ENCODE measurements at places on chromosomes 6 and 20.
A peak's percentile ranks its signal among the peaks of the same experiment; 100 is the strongest.

- no peak for DNase-seq
These were observed 58.2 kb downstream of the KIF16B start for GRCh38 chr20:16515046-16515445.

- no peak for DNase-seq
These were observed 89.4 kb downstream of the SLC16A10 start for GRCh38 chr6:111176760-111177099.

GRCh38 chr20:45322952-45323383 lies 14.9 kb upstream of the MATN4 start:
- peak; percentile 71 for DNase-seq

GRCh38 chr6:13303668-13304017 lies 24.7 kb downstream of the TBC1D7 start:
- peak; percentile 50 for DNase-seq

DNA sequence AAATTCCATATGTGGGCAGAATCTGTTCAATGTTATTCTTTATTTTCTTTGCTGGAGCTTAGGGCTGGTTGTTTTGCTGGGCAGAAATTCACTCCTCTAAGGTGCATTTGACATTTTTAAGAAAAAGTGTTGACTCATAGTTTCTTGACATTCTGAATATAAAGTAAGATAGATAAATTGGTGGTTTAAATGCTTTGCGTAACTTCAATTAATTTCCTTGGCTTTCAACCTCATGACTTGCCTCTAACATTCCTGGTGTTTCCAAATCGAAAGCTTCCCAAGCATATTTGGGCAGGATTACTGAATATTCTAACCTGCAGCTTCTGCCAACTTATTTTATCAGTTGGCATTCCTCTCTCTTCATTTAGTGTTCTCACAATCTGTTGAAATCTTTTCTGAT lies 718.7 kb upstream of the ADGRB3 start:
- no peak for DNase-seq

DNA sequence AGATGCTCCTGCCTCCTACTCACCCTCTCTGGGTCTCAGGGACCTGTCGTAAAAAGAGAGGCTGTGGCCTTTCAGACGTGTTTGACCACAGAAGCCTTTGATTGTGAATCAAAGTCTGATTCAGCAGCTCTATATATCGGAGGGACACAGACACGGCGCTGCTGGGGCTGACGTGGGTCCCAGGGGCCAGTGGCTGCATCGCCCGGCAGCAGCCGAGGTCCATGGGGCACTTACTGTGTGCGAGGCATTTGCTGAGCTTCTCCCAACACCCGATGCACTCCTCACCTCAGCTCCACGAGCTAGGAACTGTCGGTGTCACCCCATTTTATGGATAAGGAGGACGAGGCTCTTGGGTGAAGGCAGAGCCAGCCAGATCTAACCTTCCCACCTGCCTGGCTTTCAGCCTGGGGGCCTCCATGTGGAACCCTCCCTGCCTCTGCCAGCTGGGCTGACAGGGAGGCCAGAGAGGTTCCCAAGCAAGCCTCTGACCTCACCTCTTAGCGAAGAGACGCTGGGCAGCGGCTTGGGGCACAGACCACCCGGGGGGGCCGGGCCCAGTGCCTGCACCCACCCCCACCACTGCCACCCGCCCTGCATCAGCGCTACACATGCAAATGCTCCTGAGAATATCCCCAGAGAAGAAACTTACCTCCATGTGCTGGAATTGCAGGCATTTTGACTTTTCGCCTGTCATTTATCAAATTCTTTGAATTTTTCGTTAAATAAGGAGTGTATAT lies 19.9 kb downstream of the PMEPA1 start:
- no peak for DNase-seq

DNA sequence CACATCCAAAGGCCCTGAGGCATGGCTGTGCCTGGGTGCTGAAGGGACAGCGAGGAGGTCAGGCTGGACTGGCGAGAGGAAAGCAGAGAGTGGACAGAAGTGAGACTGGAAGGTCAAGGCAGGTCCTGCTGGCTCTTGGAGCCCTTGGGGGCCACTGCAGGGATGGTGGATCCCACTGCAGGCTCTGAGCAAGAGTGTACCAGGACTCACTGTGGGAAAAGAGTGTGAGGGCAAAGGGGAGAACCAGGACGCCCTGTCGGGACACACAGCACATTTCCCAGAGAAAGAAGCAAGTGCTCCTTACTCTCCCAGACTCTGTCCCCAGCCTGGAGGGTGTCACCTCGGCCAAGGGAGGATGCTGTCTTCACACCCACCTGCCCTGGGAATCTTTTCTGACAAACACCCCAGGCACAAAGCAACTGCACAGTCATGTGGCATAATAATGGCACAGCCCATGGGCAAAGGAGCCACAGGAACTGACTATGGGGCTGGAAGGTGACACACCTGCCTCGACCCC lies 172.3 kb upstream of the CST7 start:
- DNase-seq, result no peak

- DNase-seq, result no peak
These were observed 1.3 kb upstream of the ANGPT4 start for GRCh38 chr20:917416-917815.

- no peak for DNase-seq
These were observed 71.5 kb upstream of the COL21A1 start for GRCh38 chr6:56318851-56319250.
